ENCODE measurements at places on chromosomes 12 and 14.
A peak's percentile ranks its signal among the peaks of the same experiment; 100 is the strongest.

DNA sequence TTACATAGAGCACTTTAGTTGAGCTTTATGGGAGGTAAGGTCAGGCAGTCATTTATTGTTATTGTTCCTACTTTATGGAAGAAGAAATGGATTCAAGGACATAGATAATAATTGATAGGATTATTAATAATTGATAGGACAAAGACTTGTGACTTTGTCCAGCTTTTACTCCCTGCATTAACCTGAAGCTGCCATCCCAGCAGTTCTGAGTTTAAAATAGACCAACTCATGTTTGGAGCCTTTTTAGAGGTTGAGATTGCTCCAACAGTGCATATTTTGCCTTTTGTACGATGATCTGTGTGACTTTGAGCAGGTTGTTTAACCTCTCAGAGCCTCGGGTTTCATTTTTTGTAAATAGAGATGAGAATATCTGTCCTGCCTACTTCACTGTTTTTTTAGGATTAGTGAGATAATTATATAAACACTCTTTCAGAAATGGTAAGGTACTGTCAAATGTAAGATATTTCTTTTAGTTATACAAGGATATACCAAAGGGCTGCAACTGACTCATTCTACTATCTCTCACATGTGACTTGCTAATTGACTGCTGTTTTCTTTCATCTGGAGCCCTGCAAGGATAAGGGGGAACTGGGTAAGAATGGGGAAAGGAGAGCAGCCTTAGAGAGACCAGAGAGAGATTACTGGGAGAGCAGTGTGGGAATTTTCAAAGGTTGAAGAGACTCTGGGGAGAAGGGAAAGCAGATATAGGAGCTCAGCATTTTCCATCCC lies 15.3 kb downstream of the WDR20 start:
- no peak for DNase-seq

- DNase-seq: no peak
These were observed 51.0 kb downstream of the RTN1 start for GRCh38 chr14:59819446-59820088.

GRCh38 chr14:43803076-43803689 lies 703.9 kb downstream of the FSCB start:
- DNase-seq: no peak

DNA sequence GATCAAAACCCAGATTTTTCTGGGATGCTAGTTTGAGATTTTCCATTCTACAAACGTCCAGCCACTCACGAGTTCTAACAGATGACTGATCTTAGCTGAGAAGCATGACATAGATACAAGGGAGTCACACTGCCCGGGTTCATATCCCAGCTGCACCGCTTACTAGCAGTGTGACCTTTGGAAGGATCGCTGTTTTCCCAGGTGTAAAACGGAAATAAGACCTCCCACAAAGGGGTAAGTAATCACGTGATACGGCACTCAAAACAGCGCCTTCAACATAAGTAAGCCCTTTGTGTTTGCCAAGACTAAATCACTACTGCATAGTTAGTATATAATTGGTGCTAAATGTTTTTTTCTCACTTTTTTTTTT lies 624 bp upstream of the PWP1 start:
- DNase-seq: no peak

GRCh38 chr14:64685371-64686281 lies 18.6 kb upstream of the PLEKHG3 start:
- peak; percentile 84 for DNase-seq

DNA sequence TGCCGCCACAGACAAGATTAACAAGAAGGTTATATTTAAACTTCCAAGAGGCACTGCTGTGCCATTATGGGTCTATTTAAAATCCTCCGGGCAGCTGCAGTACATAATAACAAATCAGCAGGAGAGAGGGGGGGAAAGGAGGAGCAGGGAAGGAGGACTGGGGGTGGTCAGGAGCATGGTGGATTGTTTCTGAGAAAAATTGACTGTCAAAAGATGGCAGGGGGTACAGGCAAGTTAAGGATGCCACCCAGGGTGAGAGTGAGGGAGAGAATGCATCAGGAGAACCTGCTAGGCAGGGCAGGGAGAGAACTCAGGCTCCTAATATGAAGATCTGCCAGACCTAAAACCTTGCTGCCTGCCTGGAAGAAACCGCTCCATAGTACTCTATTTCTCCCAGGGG lies 181.8 kb downstream of the GRIN2B start:
- DNase-seq: no peak

DNA sequence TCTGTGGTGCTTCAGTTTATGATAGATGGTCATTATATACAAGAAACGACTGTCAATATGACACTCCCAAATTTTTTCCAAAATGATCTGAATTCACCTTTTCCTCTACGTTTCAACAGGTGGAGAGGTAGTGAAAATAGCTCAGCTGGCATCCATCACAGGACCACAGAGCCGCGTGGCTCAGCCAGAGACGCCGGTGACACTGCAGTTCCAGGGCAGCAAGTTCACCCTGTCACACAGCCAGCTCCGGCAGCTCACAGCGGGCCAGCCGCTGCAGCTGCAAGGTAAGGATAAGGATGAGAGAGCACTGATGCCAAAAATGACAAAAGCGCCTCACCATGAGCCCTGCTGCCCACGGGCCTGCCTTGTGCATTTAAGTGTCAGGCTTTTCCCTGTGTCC lies 73.9 kb downstream of the EP400 start:
- DNase-seq: no peak

DNA sequence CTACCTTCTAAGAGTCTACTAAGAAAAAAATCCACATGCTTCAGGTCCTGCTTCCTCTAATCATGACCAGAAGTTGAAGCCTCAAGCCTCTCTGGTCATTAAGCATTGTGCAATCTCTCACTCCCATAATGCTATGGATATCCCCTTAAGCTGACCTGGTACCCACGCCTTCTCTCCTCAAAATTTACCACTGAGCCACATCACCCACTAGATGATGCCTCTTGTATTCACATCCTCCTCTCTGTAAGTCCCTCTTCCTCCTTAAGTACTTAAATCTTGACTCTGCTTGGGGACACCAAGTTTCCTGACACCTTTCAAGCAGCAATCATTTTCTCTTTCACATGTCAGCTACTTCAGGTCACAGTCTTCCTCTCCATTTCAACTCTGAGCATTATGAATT lies 9.8 kb downstream of the GALNT4 start:
- no peak for DNase-seq

DNA sequence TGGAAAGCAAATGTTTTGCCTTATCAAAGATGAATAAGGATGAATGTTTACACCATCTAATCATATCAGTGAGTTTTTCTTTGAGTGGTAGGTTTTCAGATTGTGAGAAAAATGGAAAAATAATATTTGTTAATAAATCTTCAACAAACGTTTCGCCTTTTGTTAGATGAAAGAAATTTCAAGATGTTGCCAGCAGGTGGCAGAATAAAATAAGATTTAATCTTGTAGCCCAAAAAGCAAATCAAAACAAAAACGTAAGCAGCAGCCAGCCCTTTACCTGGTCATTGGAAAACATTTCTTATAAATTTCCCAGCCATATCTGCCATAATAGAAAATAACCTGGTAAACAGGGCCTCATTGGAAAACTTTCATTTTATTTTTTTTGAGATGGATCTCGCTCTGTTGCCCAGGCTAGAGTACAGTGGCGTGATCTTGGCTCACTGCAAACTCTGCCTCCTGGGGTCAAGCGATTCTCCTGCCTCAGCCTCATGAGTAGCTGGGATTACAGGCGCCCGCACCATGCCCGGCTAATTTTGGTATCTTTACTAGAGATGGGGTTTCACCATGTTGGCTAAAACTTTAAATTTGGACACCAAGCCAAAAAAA lies 15.4 kb upstream of the TMEM120B start:
- DNase-seq: no peak

- no peak for DNase-seq
These were observed 15.9 kb downstream of the ANKRD13A start for GRCh38 chr12:110015132-110015531.

GRCh38 chr12:22653791-22654190 lies 28.8 kb downstream of the ETNK1 start:
- no peak for DNase-seq

DNA sequence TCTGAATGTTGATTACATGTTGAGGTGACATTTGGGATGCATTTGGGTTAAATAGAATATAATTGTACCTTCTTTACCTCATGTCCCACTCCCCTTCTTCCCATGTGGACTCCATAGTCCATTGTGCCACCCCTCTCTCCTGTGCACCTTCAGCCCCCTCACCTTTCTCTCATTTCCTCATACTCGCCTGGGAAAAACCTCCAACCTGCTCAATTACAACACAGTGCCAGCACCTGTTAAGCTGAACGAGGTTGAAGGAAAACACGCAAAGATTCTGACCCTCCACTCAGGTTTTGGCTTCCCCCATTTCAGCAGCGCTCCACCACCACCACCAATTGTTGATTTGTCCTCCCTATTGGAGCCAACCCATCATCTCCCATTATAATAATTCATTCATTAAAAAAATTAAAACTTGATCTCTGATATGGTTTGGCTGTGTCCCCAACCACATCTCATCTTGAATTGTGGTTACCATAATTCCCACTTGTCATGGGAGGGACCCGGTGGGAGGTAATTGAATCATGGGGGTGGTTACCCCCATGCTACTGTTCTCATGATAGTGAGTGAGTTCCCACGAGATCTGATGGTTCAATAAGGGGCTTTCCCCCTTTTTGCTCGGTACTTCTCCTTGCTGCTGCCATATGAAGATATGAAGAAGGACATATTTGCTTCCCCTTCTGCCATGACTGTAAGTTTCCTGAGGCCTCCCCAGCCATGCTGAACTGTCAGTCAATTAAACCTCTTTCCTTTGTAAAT lies 33.7 kb upstream of the PPP2R5C start:
- no peak for DNase-seq

DNA sequence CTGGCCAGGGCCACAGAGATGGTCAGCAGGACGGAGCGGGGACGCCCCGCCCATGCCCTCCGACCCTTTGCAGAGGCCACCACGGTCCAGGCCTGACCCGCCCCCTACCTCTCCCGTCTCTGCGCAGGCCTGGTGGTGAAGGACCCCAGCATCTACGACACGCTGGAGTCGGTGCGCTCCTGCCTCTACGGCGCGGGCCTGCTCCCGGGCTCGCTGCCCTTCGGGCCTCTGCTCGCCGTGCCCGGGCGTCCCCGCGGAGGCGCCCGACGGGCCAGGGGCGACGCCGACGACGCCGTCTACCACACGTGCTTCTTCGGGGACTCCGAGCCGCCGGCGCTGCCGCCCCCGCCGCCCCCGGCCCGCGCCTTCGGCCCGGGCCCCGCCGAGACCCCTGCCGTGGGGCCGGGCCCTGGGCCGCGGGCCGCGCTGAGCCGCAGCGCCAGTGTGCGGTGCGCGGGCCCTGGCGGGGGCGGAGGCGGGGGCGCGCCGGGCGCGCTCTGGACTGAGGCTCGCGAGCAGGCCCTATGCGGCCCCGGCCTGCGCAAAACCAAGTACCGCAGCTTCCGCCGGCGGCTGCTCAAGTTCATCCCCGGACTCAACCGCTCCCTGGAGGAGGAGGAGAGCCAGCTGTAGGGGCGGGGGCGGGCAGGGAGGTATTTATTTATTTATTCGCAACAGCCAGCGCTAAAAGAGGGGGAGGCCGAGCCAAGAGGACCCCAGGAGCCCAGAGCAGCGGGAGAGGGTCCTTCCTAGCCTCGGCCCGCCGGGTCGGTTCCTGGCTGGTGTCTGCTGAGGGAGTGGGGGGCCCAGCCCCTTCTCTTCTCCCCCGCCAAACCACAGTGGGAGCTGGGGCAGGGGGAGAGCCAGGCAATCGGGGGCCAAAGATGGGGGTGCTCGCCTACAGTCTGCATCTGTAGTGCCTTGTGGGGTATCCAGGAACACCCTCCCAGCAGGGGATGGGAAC lies 8.1 kb downstream of the TAMALIN start:
- DNase-seq: no peak

- no peak for DNase-seq
These were observed 24.2 kb upstream of the HIF1A start for GRCh38 chr14:61671082-61671481.

DNA sequence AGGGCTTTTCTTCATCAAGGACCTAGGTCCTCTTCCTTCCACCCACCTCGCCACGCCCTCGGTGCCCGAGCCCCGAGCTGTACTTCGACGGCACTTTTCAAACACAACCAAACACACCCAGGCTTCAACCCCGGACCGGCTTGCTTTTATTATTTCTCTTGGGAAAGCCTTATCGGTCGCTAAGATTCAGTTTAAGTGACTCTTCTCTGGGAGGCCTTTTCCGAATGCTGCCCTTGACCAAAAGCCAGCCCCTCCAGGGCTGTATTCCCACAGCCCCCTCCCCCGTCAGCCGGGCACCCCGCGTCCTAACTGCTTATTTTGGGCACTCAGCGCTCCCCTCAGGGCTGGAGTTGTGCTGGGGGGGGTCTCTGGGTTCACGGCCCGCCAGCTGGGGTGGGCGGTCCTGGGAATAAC lies 644 bp upstream of the PPP4R4 start:
- DNase-seq: no peak

- no peak for DNase-seq
These were observed 144.6 kb downstream of the TPH2 start for GRCh38 chr12:72082986-72083820.

- DNase-seq: no peak
These were observed 67.3 kb upstream of the HOXC13 start for GRCh38 chr12:53871367-53871766.

- no peak for DNase-seq
These were observed 170.4 kb downstream of the PRKD1 start for GRCh38 chr14:29757188-29757680.

- DNase-seq: no peak
These were observed 193.9 kb upstream of the PLXNC1 start for GRCh38 chr12:93954166-93955112.

- DNase-seq: no peak
These were observed 501 bp downstream of the C1R start for GRCh38 chr12:7091660-7092228.

DNA sequence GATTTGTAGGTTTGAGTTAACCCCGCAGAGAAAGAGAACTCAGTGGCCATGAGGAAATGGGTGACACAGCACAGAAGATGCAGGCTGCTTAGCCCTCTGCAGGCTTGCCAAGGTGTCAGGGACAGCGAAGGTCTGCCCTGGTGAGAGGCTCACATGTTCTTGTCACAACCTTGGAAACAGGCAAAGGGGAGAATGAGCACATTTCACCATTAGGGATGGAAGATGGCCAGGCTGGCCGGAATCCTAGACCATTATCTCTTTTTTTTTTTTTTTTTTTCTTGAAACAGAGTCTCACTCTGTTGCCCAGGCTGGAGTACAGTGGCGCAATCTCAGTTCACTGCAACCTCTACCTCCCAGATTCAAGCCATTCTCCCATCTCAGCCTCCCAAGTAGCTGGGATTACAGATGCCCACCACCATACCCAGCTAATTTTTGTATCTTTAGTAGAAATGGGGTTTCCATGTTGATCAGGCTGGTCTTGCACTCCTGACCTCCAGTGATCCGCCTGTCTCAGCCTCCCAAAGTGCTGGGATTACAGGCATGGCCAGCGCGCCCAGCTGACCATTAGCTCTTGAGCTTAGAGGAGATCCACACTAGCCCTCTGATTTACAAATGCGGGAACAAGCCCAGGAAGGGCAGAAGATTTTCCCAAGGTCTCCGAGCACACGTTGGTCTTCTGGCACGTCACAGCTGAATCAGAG lies 34.6 kb downstream of the LTBP2 start:
- no peak for DNase-seq

GRCh38 chr14:79960288-79960687 lies 251.0 kb downstream of the DIO2 start:
- DNase-seq: no peak

GRCh38 chr12:42458575-42458974 lies 131.0 kb downstream of the PRICKLE1 start:
- DNase-seq: no peak

- no peak for DNase-seq
These were observed 205.8 kb downstream of the SPTSSA start for GRCh38 chr14:34256223-34256622.

Measured in vagina (tissue), 2 donors.